ENCODE measurements at places on chromosomes 13 and 19.

- peak; percentile 79 for DNase-seq
These were observed 15.2 kb downstream of the UPF1 start for GRCh38 chr19:18846862-18847548.

- DNase-seq: no peak
These were observed at the start of gene KLK10 for GRCh38 chr19:51019544-51019925. Gene KLK10, minus strand, starts transcription at chr19:51019709. Its CDS starts 579 bp downstream, at chr19:51019130.

GRCh38 chr13:72983085-72983768, 75.6 kb upstream of the KLF5 start:
- no peak for DNase-seq

DNA sequence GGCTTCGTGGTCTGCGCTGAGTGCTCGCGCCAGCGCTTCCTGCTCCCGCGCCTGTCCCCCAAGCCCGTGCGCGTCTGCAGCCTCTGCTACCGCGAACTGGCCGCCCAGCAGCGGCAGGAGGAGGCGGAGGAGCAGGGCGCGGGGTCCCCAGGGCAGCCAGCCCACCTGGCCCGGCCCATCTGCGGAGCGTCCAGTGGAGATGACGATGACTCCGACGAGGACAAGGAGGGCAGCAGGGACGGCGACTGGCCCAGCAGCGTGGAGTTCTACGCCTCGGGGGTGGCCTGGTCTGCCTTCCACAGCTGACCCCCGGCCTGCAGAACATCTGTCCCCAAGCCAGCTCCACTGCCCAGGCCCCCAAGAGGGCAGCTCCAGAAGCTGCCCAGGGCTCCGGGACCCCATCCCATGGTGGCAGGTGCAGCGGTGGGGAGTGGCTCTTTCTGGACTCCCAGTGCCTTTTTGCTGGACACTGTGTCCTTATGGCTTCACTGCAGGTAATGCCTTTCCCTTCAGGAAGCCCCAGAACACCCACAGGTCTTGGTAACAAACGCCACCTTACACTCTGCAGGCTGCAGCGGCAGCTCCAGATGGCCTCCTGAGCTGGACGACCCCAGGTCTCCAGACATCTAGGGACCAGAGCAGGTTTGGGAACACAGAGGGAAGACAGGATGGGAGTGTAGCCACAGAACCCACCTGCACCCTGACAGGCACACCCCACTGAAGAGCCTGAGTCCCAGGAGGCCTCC, 9.3 kb downstream of the PLEKHF1 start:
- DNase-seq: no peak

DNA sequence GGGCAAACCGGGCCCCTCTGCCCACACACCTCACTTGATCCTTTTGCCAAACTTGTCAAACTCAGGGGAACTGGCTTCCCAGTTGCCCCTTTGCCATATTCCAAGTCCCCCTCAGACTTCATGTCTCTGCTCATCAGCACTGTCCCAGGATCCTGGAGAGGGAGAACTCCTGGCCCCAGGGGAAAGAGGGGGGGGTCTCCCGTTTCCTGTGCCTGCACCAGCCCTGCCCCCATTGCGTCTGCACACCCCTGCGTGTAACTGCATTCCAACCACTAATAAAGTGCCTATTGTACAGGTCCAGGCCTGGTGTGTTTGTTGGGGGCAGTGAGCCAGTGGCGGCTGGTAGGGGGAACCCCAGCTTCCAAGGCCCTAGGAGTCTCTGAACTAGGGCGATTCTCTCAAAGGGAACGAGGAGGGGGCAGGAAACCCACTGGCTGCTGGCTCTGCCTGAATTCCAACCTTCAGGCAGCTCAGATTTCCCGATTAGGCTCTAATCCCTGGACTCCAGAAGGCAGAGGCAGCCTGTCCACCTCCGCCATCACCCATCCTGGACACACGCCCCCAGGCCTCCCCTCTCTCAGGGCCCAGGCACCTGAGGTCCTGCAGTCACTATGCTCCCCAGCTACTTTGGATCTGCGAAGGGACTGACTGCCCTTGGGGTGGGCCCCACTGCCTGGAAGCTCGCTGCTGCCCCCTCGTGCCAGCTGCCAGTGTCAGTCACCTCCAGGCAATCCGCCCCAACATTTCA, 9.7 kb upstream of the ILF3 start:
- DNase-seq: peak; percentile 86

GRCh38 chr19:45446944-45447343, 20.9 kb upstream of the FOSB start:
- DNase-seq: no peak

DNA sequence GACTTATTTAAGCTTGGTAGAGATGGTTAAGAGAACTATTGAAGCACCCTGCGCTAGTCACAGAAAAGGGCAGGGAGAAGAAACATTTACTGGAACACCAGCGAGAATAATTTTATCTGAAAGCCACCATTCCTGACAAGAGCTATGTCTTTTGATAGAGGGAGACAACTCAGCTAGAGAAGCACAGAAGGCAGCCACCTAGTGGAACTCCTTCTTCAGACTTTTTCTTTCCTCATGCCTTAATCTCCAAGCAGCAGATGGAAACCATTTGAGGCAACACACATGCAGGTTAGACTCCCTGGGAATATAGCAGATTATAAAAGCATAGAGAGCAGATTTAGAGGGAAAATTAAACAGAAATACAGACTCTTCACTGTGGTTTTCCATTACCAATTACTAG, 813.4 kb downstream of the SLITRK6 start:
- DNase-seq: no peak

GRCh38 chr13:40786568-40786996, 2.8 kb upstream of the SLC25A15 start:
- DNase-seq: no peak

DNA sequence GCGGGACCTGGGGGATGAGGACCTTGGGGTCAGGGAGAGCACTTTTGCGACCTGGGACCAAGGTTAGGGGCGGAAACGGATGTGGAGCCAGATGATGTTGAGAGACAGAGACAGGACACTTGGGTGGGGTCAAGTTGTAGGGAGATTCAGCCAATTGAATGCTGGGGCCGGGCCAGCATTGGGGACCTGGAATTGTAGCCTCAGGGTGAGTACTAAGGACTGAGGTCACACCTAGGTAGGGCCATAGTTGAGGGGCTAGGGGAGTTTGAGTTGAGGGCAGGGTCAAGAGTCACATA, 1.2 kb downstream of the ALKBH7 start:
- DNase-seq: no peak

GRCh38 chr13:103134271-103134670, 68.1 kb upstream of the SLC10A2 start:
- DNase-seq: peak; percentile 15

DNA sequence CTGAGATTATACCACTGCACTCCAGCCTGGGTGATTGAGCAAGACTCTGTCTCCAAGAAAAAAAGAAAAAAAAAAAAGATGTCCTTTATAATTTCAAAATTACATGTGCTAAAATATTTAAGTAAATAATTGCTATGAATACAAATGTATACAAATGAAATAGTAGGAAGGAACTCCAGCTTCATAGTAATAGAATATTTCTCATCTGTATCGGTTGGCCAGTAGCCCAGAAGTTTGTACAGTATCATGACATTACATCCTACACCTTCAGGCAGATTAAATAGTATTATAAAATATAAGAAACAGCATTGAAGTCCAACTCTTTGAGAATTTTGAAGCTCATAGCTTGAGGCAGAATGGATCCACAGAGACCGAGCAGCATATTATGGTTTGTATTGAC, 36.5 kb upstream of the CLDN10 start:
- no peak for DNase-seq

- DNase-seq: no peak
These were observed 100.8 kb downstream of the UBL3 start for GRCh38 chr13:29749401-29750182.

- DNase-seq: peak; percentile 87
These were observed at the start of the genes PRDX2 and THSD8 for GRCh38 chr19:12801466-12802266. Gene PRDX2, minus strand, starts transcription at chr19:12801800. Its CDS starts 539 bp downstream, at chr19:12801261. Gene THSD8, plus strand, starts transcription at chr19:12802069. Its CDS starts 3 bp downstream, at chr19:12802072.

DNA sequence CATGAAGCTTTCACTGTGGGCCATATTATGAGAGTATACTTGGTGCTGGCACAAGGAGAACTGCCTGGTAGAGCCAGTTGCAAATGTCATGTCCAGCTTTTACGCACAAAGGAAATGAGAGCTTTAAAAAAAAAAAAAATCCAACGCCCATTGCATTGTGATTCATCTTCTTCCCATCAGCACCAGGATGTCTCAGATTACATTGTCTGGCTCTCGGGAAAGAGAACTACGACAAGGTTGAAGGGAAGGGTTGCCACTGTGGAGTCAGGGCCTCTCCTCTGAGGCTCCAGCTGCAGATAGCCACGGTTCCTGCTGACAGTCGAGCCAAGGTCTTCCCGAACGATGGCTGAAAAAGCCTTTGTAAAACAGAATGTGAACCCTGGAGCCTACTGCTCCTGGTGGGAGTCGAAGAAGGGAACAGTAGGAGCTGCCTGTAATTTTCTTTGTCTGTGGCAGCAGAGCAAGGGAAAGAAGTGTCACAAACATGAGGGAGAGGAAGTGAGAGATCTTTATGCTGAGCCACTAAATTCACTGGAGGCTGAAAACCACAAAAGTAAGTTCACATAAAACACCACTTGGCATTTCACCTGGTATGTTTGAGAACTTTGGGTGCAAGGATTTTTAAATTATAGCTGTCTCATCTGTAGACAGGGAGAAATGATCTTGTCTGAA, 704.7 kb downstream of the DIAPH3 start:
- DNase-seq: no peak

GRCh38 chr13:30895773-30896172, 10.3 kb upstream of the MEDAG start:
- DNase-seq: no peak

DNA sequence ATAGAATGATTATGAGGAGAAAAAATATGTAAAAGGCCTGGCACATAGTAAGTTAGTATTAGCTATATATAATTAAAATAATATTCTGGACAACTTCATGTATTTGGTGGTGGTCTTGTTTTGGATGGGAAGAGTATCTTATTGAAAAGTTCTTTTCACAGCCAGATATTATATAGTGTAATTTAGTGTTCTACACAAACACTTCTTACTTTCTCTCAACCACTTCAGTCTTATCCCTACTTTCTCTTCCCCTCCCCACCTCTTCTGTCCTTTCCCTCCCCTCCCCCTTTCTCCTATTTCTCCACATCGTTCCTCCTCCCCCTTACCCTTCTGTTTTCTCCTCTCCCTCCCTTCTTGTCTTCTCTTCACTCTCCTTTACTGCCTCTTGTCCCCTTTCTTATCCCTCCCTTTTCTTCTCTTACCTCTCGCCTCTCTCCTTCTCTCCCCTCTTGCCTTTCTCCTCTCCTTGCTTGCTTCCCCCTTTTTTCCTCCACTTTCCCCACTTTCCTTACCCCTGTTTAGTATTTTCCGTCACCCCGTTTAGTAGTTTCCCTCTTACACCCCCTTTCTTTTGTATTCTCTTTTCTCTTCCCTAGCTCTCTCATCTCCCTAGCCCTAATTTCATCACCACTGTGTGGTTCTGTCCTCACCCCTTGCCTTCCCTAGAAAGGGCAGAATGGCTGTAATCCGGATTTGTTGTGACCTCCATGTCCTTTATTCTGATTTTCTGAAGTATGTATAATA, 107.2 kb upstream of the MLNR start:
- no peak for DNase-seq

DNA sequence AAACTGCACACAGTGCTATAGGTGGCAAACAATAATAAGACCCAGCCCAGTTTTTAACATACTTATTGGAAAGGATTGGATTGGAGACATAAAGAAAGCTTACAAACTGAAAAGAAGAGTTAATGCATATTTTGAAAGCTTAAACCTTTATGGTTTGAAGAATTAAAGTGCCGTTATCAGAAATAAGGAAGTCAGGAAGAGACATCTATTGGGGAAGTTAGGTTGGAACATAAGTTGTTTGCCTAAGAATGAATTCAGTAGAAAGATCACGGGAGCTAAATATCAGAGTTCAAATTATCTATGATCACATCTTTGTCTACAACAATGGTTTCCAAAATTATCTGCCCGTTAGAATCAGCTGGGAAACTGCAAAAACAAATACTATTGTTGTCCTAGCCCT, 767.9 kb downstream of the PCDH9 start:
- no peak for DNase-seq

- peak; percentile 91 for DNase-seq
These were observed 11.9 kb upstream of the PRKD2 start for GRCh38 chr19:46728693-46729339.

- no peak for DNase-seq
These were observed 173.8 kb downstream of the KDM4B start for GRCh38 chr19:5142725-5143097.

- no peak for DNase-seq
These were observed 170.5 kb downstream of the IRS2 start for GRCh38 chr13:109615721-109616420.

- DNase-seq: no peak
These were observed 349 bp downstream of the BCL2L12 start for GRCh38 chr19:49666120-49666444.

GRCh38 chr13:34020388-34020787, 202.4 kb downstream of the RFC3 start:
- no peak for DNase-seq

GRCh38 chr19:12465211-12465610, 19.4 kb downstream of the ZNF709 start:
- no peak for DNase-seq

DNA sequence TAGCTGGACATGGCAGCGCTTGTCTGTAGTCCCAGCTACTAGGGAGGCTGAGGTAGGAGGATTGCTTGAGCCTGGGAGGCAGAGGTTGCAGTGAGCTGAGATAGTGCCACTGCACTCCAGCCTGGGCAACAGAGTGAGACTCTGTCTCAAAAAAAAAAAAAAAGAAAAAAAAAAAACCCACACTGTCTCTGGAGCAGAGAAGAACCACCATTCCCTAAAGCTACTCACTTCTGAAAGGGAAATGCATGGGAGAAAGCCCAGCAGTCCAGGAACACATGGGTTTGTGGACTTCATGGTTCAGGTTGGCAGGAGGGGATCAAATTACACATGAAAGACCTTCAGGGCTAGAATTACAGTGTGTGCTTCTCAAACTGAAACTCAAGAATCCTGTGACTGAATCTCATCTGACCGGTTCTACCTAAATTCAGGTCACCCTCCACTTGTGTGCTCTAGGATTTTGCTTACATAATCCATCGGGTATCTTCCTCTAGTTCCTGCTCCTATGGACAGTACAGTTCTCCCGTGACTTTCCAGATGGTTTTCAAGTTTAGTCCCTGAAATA, 30.2 kb upstream of the CPB2 start:
- no peak for DNase-seq

DNA sequence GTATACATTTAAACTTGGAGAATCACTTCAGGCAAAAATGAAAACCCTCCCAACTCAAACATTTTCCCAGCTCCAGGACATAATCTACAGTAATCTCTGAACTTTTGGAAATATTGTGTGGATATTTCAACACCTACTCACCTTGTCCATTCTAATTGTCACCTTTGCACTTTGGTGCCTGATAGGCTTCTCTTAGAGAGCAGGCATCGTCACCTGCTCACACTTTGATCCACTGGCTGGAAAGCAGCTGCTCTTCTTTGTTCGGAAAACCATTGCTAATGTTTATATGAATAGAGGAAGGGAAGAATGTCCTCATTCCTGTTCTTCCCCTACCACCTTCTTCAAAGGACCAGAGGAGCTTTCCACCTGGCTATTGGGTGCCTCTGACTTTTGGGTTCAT, 411.2 kb downstream of the FGF9 start:
- no peak for DNase-seq

GRCh38 chr13:80217614-80218456, 123.1 kb downstream of the SPRY2 start:
- DNase-seq: no peak
